ENCODE measurements at places on chromosomes 1 and 21.

DNA sequence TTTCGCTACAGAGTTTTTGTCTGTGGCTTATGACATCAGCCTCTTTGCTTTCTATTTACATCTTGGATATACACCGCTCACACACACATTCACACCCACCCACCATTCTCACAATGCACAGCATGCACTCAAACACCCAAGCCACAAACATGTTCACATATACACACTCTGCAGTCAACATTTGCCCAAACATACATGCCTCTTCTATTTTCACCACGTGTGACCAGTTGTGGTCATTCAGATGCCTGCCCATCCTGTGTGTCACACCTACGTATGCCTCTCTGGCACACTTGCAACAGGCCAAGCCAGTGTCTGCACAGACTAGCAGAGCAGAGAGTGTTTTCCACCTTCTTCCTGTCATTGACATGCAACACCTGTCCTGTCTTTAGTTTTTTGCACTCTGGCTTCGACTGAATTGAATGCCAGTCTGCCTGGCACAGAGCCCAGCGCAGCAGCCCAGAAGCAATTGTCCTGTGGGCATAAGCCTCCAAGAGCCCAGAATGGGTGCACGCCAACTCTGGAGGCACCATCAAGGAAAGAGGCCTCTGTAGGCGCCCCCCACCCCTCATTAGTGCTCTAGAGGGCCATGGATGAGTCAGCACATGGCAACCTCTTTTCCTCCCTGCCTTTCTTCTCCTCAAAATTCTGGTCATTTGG, 37.7 kb upstream of the LRRN2 start:
- no peak for DNase-seq

DNA sequence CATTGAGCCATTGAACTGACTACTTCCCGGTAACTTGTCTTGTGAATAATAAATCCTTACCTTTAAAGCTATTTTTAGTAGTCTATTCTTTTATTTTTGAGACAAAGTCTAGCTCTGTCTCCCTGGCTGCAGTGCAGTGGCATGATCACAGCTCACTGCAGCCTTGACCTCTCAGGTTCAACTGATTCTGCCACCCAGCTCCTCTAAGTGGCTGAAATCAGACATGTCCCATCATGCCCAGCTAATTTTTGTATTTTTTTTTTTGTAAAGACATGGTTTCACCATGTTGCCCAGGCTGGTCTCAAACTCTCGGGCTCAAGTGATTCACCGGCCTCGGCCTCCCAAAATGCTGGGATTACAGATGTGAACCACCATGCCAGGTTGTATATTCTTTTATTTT, 59.3 kb upstream of the PTGS2 start:
- DNase-seq = no peak

DNA sequence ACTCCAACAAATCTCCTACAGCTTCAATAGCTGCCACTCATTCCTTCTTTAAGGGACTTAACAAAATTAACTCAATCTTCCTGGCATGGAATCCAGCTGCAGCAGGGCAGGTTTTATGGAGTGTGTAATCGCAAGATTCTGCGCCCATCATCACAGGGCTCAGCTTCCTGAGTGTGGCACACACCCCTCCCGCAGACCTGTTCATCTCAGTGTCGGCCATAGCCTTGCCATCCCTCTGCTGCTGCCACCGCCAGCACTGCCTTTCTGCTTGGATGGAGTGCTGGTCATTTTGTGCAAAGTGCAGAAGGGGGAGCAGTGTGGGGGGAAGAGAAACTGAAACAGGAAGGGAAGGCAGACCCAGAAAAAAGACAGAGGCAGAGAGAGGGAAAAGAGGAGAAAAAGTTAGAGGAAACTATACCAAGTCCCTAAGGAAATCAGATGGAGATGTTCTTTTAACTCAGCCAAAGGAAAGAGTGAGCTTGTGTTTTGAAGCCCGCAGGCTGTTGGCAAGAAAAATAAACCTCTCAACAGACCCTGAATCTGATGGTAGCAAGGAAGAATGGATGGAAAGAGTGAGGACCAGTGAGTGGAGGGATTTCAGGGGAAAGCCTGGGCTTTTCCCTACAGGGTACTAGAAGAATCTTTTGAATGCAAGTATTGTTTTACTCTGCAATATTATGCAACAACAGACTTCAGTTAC, 324.2 kb downstream of the SEC16B start:
- no peak for DNase-seq

GRCh38 chr1:35210321-35211119, 17.6 kb upstream of the SFPQ start:
- no peak for DNase-seq

GRCh38 chr1:206582971-206583706, 29.1 kb downstream of the EIF2D start:
- DNase-seq = no peak

- no peak for DNase-seq
Observed at GRCh38 chr1:99886841-99887240, 36.7 kb downstream of the AGL start.

DNA sequence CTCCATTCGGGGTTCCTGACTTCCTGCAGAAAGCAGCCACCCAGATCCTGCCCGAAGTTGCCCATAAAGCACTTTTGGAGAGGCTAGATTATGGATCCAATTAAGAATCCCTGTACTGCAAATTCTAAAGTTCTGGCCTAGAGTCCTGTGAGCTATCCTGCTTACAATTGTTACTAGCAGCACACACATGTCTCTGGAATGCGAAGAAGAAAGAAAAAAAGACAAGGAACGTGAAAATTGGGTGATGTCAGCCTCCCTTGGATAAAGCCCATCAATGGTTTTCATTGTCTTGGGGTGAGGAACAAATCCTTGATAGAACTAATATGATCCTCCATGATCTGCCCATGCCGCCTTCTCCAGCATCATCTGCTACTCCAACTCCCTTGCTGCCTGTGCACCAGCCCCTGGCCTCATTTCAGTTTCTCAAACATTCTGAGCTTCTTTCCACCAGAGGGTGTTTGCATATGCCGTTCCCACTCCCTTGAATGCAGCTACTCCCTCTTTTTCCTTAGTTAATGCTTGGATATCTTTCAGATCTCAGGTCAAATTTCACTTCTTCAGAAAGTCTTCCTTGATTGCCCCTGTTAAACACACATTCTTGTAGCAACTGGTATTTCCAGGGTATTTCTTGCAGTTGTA, 94.0 kb downstream of the ST6GALNAC5 start:
- DNase-seq = no peak

- no peak for DNase-seq
Observed at GRCh38 chr21:25062061-25062460, 545.2 kb downstream of the MRPL39 start.

DNA sequence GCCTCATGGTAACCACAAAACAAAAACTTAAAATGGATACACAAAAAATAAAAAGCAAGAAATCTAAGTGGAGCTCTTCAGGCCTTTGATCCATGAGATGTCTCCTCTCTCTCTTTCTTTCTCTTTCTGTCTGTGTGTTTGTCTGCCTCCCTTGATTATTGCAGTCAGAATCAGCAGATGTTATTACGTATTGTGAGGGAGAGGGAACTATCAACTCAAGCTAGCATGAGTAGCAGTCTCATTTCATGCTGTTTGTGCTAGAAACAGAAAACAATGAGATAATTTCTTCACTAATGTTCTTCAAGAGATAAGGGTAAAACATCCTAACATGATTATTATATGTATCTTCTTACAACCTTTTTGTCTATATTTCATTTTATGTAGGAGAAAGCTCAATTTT, 103.7 kb upstream of the PDC start:
- DNase-seq = no peak

GRCh38 chr1:116920211-116920610, 10.5 kb downstream of the PTGFRN start:
- DNase-seq = no peak

DNA sequence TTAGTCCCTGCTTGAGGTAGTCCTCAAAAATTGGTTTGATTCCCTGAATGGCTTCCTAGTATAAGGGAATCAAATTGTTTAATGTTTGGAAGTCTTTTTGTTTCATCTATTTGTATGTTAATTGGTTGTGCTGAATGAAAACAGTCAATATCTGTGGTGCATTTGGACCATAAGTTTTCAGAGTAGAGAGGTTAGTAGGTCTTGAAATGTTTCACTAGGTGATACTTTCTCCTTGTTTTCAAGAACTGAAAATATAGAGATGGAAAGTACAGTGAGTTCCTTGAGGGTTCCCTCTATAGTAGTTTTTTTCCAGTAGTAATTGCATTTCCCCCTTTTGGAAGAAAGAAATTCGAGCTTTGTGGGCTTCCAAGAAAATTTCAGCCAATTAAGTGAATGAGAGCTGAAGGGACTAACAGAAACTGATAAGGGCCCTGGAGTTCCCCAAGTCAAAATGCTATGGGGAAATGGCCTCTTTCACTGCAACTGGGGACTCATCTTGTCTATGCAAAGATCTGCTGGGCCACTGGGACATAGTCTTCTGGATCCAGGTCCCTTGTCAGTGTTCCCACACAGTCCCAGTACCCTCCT, 18.6 kb upstream of the CEP350 start:
- no peak for DNase-seq

- no peak for DNase-seq
Observed at GRCh38 chr1:117534995-117535467, 70.8 kb upstream of the TENT5C start.

DNA sequence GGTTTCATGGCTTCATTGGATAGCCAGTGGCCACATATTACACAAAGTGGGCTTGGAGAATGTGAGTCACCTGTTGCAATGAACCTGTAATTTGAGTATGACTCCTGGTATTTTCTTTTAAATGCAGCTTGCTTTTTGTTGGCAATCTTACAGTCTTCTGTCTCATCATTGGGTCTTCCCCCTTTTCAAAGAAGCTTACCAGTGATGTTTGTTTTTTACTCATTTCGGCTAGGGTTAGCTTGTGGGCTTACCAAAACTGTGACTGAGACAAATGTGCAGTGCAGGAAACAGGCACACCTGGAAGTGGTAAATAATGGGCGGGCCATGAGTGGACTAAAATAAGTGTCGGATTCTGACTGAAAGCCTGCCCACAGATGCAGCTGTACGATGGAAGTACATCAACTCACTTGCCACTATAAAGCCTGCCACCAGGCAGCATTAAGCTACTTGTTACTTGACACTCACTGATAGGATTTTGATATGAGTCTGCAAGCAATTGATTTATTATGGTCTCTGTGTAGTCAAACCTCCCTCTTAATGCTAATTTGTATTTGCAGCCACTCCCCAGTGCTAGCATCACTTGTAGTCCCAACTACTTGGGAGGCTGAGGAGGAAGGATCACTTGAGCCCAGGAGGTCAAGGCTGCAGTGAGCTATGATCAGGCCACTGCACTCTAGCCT, 4.2 kb downstream of the HHAT start:
- no peak for DNase-seq

GRCh38 chr1:32094746-32095521, 12.9 kb upstream of the KPNA6 start:
- no peak for DNase-seq

DNA sequence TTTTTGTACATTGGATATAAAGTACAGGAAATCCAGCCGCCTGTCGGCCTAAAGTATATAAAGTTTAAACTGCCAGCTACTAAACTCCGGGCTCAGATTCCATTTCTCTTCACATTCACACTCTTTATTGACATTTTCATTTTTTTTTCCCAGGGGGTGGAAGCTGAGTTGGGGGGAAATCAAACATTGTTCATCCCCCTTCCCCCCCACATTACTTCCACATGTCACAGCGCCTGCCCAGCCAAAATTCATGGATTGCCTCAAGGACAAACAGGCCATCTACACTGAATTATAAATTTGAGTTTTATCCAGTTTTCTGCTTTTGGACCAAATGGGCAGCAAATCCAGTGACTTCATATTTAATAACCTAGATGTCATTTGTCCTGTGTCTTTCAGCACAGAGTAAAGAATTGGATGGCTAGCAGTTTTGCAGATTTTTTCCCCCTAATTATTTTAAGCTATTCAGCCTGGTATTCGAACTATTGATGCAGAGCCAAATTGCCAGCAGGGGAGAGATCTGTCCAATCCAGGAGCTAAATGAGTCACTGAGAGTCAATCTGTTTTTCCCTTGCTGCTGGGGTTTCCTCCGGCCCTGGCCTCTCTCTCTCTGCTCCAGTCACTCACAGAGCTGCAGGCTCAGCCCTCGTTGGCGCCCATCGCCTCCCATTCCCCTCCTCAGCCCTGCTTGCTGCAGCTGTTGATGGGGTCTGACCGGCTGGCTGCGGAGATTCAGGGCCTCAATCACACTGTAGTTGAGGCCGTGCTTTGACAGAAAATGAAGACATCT, 98.0 kb downstream of the LMO4 start:
- no peak for DNase-seq

DNA sequence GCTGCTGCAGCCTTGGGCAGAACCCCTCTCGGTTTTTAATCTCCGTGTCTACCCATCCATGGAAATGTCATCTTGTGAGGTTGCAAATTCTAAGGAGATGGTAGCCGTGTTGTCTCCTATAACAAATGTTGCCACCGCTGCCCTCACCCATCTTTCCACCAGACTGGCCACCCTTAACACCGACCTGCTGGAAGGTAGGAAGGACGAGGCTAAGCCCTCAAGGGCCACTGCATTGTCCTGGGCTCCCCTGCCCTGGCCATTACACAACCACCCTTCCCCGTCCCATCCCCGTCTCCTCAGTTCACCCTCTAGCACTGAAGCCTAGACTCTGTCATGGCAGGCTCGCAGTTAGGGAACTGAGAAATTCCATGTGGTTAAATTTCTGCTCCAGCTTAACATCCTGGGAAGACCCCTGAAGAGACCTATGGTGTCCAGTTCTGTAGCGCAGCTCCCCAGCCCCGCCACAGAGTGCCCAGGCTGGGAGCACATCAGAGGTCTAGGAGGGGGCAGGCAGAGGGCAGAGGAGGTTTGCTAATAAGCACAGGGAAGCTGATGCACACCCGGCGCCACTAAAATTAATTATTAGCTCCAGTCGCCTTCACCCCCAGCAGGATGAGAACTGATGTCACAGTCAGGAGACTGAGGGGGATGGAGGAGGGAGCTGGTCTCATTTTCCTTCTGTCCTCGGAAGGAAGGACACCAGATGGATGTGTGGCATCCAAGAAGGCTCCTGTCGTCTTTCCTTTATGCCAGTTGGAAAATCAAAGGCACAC, 38.3 kb downstream of the STUM start:
- DNase-seq = no peak

GRCh38 chr1:47771751-47772150, 225.4 kb downstream of the TRABD2B start:
- DNase-seq = no peak

DNA sequence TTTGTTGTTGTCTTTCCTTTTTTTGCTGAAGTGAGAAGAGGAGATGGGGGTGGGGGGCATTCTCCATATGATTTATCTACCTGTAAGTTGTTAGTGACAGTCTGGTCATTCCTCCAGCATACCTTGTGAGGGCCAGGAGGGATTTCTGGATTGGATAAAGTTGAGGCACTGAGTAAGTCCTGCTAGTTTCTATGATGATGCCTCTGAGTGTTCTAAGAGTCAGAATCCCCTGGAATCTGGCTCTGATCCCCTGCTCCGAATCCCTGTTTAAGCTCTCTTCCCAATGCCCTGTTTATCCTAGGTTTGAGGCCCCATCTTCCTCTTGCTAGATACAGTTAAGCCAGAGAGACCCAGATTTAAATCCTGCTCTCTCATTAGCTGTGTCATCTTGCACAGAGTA, 83.2 kb upstream of the HOOK1 start:
- DNase-seq = no peak

GRCh38 chr1:18711003-18711402, 80.4 kb downstream of the PAX7 start:
- no peak for DNase-seq

GRCh38 chr1:154499446-154499845, 2.6 kb upstream of the TDRD10 start:
- no peak for DNase-seq

- DNase-seq = no peak
Observed at GRCh38 chr1:3197781-3198316, 128.8 kb downstream of the PRDM16 start.
